ENCODE measurements at places on chromosomes 16 and 17.

GRCh38 chr17:82602487-82602886, 45.8 kb downstream of the WDR45B start:
- no peak for DNase-seq

DNA sequence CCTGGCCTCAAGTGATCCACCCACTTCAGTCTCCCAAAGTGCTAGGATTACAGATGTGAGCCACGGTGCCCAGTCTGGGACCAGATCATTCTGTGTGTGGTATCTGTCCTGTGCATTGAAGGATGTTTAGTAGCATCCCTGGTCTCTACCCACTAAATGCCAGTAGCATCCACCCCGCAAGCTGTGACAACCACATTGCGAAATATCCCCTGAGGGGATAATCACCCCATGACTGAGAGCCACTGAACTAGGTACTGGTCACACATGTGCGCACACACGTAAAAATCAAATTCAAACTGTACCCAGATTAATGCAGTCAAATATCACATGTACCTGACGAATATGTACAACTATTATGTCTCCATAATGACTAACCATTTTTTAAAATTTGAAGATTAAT, 35.8 kb downstream of the TEKT5 start:
- no peak for DNase-seq

- no peak for DNase-seq
Measured at GRCh38 chr17:39196808-39197291, 619 bp downstream of the CACNB1 start.

- DNase-seq = no peak
Measured at GRCh38 chr16:67873435-67874370, 851 bp downstream of the EDC4 start.

GRCh38 chr16:25030420-25031131, 15.4 kb upstream of the ARHGAP17 start:
- no peak for DNase-seq

DNA sequence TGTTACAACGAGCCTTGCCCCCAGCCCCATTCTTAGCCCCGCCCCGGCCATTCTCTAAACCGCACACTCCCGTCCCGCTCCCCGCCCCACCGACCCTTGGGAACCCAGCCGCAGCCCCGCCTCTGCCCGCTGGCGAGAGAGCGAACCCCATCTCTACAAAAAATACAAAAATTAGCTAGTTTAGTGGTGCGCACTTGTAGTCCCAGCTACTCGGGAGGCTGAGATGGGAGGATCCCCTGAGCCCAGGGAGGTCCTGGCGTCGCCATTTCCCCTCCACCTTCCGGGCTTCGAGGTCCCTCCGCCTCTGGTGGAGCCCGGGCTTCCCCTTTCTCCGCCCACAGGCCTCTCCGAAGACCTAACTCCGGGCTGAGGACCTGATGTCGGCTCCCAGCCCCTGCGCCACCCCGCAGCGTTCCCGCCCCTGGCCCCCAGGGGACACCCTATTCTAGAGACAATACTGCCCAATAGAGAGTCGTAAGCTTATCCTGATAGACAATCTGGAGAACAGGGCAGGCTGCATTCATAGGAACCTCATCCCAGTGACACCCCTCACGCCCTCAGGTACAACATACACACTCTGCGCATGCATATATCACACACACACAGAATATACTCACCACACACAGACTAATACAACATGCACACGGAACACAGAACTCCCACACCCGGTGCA, 480 bp upstream of the PROCA1 start:
- DNase-seq = peak; percentile 43

DNA sequence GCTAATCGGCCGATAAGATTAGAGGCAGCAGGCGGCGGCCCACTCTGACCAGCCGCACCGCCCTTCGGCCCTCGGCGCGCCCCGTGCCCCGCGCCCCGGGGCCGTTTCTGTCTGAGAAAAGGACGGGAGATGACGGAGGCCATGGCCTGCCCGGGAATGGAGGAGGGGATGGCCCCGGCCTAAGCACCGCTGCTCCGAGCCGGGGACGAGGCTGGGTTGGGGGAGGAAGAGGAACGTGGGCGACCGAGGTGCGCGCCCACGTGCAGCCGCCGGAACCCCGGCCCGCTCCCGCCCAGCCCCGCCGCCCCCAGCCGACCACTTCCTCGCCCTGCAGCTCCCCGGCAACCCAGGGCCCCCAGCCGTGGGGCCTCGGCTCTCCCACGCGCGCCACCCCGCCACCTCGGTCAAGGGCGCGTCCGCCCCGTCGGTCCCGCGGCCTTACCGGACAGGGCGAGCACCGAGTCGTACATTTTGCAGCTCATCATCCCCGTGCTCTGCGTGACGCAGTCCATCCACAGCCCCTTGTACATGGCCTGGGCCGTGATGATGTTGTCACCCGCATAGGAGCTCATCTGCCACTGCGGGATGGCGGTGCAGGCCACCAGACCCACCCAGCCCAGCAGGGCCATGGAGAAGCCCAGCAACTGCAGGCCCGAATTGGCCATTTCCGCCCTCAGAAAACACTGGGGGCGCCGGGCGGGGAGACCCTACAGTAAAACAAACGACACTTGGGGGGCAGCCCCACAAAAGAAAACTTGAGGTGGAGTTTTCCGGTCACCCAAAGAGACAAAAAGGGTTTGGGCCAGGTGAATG, 693 bp downstream of the CLDN7 start:
- peak; percentile 46 for DNase-seq

- DNase-seq = no peak
Measured at GRCh38 chr17:39626171-39627046, at the start of gene PPP1R1B. Gene PPP1R1B, plus strand, starts transcription at chr17:39626952. Its CDS starts 441 bp downstream, at chr17:39627393.

GRCh38 chr16:19882646-19883045, 2.0 kb downstream of the GPRC5B start:
- no peak for DNase-seq

- no peak for DNase-seq
Measured at GRCh38 chr16:88316941-88317612, 65.7 kb upstream of the ZNF469 start.

DNA sequence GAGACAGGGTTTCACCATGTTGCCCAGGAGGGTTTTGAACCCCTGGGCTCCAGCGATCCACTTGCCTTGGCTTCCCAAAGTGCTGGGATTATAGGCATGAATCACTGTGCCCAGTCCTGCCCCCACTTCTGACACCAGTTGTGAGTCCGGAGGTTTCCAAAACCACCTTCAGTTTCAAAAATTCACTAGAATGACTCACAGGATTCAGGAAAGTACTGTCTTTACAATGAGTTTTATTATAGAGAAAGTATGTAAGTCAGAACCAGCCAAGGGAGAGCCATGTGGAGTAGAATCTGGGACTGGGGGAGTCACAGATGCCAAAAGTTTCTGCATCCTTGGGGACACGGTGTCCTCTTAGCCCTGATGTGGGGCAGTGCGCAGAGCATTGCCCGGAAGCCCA, 55.1 kb downstream of the PLD6 start:
- DNase-seq = no peak

DNA sequence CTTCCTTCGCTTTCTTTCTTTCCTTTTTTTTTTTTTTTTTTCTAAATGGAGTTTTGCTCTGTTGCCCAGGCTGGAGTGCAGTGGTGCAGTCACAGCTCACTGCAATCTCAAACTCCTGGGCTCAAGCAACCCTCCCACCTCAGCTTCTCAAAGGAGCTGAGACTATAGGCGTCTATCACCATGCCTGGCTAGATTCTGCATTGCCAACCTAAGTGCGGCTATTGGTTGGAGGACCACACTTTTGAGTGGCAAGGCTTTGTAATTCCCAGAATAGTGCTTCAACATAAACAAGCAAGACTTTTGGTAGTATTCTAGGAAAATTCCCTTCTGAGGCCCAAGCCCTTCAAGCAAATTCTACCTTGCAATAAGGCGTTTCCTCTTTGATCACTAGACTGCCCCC, 107.8 kb downstream of the YPEL2 start:
- no peak for DNase-seq

DNA sequence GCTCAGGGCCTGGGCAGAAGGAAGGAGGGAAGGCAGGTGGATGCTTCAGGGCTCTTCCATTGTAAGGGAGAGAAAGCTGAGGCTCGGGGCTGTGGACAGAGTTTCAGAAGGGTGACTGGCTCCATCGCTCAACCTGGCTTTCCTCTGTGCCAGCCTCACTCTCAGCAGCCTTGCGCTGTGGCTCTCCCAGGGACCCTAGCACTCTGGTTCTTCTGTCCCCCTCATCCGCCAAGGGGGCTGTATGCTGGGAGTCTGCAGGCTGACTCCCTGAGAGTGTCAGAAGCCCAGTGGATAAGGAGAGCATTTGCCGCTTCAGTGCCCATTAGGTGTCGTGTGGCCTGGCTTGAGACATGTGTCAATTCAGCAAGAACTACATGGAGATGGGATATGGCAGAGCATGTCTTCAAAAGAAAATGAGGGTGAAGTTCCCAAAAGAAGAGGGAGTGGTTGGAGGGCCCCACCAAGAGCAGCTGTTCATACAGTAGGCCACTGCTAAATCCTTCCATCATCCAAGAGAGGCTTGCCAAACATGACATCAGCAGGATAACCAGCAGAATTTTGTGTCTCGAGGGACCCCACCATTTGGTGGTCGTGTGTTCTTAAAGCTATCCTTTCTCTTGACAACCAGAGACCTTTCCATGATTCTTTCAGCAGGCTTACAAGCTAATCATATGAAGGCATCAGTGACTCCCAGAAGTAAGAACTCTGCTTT, 148.2 kb downstream of the IRX5 start:
- no peak for DNase-seq

DNA sequence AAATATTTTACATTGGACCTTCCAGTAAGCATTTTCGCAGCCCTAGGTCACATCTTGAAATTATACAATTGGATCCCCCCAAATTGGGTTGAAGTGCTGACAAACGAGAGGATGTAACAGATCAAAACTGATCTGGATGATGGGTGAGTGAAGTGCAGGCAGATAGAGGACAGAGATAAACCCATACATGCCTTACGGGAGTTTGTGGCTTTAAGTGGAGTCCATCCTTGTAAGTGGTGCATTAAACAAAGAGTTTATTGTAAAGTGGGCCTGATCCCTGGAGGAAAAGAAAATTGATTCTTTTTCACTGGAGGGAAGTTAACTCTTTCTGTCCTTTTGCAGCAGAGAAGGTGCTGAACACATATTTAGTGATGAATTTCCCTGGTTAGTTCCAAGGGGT, 39.0 kb upstream of the KCNJ2 start:
- no peak for DNase-seq

GRCh38 chr16:87487361-87487924, 5.4 kb downstream of the ZCCHC14 start:
- no peak for DNase-seq

DNA sequence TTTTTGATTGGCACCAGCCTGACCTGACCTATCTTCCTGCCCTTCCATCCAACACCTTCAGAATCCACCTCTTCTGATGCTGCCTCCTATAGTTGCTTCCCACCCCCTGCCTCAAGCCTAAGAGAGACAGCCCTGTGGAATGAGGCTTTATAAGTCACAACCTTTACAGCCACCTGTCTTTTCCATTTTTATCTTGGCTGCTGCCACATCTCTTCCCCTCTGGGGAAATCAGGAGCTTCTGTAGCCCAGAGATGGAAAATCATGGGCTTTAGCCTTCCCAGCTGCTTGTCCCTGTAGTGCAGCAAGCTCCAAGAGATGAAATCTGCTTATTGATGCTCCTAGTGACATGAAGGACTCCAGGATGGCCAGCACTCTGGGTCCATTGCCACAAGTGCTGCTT, 18.7 kb downstream of the PHAF1 start:
- DNase-seq = no peak

GRCh38 chr16:77652399-77652798, 69.9 kb upstream of the NUDT7 start:
- DNase-seq = no peak

- DNase-seq = no peak
Measured at GRCh38 chr17:57560319-57560705, 184.8 kb downstream of the CCDC182 start.

- DNase-seq = no peak
Measured at GRCh38 chr16:27852116-27852515, 211.4 kb downstream of the GSG1L start.

DNA sequence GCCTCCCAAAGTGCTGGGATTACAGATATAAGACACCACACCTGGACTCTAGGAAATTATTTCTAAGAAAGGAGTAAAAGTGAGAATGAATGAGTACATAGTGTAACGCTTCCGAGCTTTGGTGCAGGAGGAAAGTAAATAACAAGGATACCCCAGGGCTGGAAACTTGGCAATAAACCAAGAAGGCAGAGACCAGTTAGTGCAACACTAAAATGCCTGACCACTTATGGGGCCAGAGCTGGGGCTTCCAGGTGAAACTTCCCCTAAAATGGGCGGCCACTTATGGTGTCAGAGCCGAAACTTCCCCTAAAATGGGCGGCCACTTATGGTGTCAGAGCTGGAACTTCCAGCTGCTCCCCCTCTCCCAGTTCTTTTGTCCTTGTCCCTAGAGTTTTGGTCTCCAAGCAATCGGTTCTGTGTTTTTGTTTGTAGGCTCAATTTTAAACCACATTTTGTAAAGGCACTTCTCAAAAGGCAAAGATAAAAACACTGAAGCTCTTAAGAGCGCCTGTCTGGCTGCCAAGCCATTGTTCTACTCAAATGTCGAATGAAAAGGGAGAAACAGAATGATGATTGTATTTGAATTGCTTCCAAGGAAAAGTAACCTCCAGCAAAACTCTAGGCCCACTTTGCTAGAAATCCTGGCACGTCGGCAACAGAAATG, 63.9 kb downstream of the NXN start:
- DNase-seq = no peak

DNA sequence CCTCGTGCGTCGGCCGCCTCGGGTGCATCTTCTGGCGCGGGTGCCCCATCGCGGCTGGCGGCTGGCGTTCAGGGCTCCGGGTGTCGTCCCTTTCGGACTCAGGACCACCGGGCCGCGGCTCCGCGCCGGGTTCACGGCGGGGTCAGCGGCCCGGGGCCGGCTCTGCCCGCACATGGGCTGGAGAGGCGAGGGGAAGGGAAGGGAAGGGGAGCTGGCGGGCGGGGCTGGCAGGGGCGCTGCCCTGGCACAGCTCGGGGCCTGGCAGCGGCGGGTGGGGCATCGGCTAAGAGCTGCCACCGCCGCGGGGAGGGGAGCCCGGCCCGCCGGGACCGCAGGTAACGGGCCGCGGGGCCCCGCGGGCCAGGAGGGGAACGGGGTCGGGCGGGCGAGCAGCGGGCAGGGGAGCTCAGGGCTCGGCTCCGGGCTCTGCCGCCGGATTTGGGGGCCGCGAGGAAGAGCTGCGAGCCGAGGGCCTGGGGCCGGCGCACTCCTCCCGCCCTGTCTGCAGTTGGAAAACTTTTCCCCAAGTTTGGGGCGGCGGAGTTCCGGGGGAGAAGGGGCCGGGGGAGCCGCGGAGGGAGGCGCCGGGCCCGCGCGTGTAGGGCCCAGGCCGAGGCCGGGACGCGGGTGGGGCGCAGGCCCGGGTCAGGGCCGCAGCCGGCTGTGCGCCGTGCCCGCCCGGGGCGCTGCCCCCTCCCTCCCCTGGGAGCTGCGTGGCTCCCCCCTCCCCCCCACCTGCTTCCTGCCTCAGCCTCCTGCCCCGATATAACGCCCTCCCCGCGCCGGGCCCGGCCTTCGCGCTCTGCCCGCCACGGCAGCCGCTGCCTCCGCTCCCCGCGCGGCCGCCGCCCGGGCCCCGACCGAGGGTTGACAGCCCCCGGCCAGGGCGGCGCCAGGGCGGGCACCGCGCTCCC, 646 bp downstream of the HIC1 start:
- DNase-seq = no peak

GRCh38 chr16:52906281-52906680, 146.4 kb downstream of the CHD9NB start:
- DNase-seq = no peak

- no peak for DNase-seq
Measured at GRCh38 chr16:89572073-89572484, 3.5 kb upstream of the CPNE7 start.

Measured in naive thymus-derived CD8-positive, alpha-beta T cell (primary cell).